OCI-M1 (cell line): ENCODE measurements at places on chromosomes 12 and 14.
A peak's percentile ranks its signal among the peaks of the same experiment; 100 is the strongest.

DNA sequence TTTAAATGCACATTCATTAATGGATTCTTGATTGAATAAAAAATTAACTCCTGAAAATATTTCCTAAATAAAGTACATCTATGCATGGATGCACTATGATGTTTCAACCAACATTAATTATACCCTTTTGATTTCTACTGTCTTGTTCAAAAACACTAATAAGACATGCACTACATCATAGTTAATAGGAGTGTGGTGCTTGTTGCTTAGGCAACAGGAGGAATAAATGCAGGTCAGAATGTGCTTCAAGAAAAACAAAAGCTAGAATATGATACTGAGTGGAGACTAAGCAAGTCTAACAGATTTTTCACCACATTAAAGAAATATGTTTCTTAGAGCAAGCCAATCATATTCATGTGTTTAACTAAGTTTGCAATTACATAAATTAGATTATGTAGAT is 495.8 kb upstream of the GARIN6 start:
- no peak for DNase-seq

- DNase-seq, result no peak
These were observed 780.2 kb upstream of the SEL1L start for GRCh38 chr14:82313889-82314288.

DNA sequence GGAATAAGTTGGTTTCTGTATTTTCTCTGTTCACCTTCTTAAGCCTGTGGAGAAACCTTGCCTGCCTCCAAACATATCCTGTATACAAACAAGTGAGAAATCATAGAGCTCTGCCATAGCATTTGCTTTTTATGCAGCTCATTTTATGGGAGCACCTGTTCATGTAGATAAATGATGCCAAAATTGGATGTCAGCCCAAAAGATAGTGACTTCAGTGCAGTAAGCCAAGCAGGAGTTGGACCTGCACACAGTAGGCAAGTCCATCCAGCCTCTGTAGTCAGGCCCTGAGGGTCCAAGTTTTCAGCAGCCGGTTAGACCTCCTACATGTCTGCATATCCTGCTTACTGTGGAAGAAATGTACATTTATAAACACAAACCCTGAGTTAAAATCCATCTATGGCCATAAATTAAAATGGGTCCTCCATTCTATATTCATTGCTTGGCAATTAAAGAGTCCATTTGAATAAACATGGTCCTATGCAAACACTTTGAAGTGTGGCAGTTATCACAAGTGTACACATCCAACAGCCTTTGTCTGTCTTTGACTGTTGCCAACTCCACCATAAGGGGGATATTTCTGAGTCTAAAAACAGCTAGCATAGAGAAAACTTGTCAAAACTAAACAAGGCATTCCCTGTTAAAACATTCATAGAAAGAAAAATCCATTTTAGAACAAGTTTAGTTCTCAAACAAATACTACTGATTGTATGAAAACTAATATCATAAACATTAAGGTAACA is 847.8 kb downstream of the RPS29 start:
- no peak for DNase-seq

DNA sequence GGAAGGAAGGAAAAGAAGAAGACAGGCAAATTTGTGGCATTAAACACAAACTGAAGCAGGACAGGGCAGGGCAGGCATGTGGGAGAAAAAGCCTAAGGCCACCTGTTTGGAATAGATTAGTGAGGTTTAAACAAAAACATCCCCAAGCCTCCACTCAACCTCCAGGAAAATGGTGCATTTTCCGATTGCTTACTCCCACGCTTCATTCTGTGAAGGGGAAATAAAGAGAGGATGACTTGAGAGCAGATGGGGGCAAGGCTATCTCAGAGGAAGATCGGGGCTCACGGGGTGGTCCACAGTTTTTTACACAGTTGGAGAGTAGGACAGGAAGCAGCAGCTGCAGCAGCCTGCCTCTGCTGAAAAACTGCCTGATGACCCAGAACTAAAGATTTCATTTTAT is 250.9 kb downstream of the DUSP6 start:
- peak; percentile 21 for DNase-seq

- DNase-seq, result no peak
These were observed 26.8 kb upstream of the VPS33A start for GRCh38 chr12:122293081-122293480.

GRCh38 chr14:96307434-96307833 is 51.4 kb downstream of the BDKRB1 start:
- DNase-seq, result peak; percentile 37

GRCh38 chr14:67263499-67264149 is 22.4 kb downstream of the PALS1 start:
- no peak for DNase-seq

DNA sequence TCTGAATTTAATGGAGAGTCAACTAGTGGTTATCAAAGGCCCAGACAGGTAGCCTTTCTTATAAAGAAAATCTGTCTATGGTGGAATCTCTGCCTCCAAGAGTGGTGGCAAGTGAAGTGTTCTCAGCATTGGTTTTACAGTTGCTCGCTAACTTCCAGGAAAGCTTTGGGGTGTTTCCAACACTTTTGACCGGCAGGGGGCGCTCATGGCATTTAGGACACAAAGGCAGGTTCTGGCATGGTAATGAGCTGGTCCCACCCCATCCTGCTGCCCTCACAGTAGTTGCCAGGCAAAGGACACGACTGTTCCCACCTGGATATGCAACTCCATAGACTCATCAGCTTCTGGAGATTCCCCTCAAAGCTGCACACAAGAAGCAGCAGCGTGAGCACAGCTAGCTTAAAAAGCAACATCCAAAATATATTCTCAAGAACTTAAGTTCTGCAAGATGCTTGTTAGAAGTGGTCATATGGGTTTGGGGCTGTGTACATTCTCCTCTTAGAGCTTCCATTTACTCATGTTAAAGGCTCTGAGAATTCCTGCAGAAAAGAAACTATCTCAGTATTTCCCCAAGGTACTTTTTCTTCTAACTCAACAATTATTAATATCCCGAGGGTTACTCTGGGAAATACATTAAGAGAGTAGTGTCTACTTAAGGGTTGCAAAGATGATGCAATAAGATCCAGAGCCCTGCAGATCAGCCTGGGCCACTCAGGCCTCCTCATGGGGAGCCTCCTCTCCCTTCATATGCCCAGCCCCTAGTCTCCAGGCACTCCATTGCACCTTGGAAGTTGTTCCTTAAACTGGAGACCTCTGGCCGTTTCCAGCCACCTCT is 14.8 kb downstream of the PROX2 start:
- peak; percentile 86 for DNase-seq

- DNase-seq, result no peak
These were observed 115.8 kb upstream of the CCDC198 start for GRCh38 chr14:57609192-57610075.

DNA sequence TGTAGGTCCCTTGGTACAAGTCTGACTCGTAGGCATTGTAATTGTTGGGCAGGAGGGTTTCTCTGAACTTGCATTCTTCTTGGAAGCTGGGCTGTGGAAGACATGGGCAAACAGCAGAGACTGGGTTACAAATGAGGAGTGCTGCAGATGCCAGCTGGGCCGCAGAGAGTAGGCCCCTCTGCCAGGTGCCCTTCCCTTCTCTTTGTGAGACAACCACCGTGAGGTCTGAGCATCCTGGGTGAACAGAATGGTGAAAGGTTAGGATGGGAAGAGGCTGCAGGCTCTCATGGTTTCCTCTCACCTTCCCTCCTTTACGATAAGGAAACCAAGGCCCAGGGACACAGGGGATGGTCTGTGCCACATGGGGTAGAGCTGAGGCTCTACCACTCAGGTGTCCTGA is 11.3 kb downstream of the FGF6 start:
- DNase-seq, result no peak

DNA sequence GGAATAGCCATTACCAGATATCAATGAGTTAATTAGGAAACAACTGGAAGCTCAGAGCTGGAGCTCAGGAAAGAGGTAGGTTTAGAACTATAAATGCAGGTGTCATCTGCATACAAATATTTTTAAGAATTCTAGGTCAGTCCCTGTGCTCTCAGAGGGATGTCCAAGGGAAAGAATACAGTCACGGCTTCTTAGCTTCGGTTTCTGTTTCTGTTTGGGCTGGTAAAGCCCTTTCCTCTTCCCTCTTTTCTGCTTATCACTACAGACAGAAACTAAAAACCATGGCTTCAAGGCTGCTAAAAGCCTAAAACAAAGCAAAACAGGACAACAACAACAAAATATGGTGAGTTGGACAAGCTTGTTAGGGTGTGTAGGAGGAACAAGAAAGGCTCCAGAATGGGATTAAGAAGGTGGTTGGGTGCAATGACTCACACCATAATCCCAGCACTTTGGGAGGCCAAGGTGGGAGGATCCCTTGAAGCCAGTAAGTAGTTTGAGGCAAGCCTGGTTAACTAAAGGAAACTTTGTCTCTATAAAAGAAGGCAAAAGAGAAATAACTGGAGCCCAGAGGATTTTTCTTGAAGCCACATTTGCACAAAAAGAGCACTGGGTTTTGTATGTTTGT is 113.0 kb downstream of the SEC23A start:
- peak; percentile 82 for DNase-seq

DNA sequence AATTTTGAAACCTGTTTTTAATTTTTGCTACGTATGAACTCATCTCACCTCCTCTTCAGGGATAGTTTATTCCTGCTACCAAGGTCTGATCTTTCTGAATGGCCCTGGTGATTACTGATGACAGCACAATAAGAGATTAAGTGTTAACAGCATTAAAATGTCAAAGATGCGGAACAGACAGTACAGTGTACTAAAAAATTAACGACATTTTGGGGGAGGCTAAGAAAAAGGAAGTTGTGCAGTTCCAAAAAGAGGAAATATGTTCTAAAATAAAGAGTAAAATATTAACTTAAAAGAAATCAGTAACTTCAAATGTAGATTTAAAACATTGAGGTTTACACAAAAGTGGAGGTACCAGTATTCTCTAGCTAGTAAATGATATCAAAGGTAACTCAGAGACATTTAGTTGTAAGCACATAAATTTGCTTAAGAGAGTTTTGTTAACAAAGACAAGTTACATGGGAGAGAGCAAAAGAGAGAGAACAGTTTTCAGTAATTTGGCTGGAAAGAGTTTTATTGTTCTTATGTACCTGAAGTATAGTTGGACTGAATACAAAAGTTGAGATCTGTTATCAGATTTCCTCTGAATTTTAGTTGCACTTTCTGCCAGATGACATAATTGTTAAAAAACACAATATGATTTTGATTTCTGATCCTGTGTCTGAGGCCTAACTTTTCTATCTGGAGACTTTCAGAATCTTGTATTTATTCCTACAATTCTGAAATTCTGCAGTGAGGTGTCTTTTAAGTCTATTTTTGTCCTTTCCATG is 4.2 kb upstream of the CLECL1 start:
- DNase-seq, result peak; percentile 82

- DNase-seq, result no peak
These were observed 12.4 kb downstream of the ERG28 start for GRCh38 chr14:75648066-75648838.

DNA sequence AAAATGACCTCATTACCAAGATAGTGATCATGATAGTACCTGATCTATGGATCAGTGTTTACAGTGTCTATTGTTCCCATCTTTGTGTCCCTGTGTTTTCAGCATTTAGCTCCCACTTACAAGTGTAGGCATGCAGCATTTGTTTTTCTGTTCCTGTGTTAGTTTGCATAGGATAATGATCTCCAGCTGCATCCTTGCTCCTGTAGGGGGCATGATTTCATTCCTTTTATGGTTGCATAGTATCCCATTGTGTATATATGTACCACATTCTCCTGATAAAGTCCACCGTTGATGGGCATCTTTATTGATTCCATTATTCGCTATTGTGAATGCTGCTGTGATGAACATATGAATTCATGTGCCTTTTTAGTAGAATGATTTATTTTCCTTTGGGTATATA is 215.4 kb upstream of the NAV3 start:
- DNase-seq, result peak; percentile 51

- no peak for DNase-seq
These were observed 69.0 kb downstream of the MVK start for GRCh38 chr12:109642506-109643132.

DNA sequence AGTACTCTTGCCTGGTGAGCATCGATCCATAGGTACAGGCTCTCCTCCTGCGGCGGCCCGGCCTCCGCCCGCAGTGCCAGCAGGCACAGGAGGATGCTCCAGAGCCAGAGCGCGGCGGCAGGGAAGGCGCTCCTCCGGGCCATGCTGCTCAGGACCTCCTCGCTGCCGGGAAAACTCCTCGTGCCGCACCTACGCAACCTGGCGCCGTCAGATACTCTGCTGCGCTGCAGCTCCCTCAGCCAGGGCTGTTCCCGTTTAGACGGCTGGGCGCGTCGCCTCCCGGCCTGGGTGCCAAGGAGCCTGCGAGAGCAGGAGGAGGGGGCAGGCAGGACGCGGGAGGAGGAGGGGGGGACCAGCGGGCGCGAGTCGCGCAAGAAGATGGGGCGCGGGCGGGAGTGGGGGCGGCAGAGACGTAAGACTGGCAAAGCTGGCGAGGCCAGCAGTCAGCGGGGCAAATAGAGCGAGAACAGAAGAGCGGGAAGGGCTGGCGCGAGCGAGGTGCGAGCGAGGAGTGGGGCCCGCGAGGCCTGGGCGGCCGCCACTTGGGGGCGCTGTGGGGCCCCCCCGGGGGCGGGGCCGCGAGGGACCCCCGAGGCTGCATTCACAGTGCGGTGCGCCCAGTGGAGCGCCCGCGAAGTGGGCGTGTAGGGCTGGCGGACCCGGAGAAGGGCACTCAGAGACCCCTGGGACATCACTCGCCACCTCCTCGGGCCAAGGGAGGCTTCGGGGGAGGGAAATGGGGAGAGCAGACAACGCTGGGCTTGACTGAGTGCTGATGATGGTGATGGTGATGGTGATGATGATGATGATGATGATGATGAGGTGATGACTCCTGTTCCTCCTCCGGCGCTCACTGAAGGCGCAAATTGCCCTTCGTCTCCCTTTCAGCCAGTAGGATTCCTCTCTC is at the start of gene WIF1:
TSS of gene WIF1 (minus strand) at position 257 of the 907 bp plus-strand sequence. CDS start at position 143, 114 bp downstream.
- DNase-seq, result no peak

DNA sequence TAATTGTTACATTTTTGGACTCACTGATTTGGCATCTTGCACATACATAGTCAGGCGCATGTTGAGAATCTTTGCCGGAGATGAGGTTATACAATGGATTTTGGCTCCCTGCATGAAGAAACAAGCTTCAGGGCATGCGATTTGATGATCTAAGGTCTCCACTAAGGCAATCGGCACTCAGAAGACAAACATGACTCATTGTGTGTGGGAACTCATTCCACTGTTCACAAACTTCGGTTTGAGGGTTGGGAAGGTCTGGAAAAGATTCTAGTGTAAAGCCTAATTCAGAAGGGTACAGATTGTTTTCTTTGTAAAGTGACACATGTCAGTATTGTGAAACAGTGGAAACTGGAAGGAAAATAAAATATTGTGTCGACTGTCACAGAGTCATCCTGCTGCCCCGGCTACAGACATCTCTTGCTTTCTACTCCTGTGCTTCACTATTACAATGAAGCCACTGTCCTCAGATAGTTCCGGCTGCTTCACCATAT is 192.6 kb upstream of the HMGA2 start:
- DNase-seq, result no peak
